ENCODE measurements at places on chromosomes 7 and 10. TPM values are rescaled to one million over a fixed set of nuclear protein-coding genes. Genes with fewer than 3 reads are reported as not detected.

GRCh38 chr10:60314069-60314940 is 75.4 kb downstream of the ANK3 start:
- DNase-seq: no peak

DNA sequence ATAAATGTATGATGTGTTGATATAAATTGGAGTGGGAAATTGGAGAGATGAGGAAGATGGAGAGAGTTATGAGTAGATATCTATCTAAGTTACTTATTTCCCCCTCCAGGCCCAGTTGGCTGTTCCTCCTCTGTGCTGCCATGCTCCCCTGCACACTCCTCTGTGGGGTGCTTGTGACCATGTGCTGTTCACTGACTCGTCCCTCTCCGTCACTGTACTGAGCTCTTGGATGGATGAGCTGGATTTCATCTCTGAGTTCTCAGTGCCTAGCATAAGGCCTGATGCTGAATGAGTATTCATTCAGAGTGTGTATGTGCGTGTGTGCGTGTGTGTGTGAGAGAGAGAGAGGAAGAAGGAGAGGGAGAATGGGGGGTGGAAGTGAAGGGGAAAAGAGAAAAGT is 14.5 kb downstream of the OR9A2 start:
- DNase-seq: no peak

The LSM8 gene
- total RNA-seq: 32.9 TPM

DNA sequence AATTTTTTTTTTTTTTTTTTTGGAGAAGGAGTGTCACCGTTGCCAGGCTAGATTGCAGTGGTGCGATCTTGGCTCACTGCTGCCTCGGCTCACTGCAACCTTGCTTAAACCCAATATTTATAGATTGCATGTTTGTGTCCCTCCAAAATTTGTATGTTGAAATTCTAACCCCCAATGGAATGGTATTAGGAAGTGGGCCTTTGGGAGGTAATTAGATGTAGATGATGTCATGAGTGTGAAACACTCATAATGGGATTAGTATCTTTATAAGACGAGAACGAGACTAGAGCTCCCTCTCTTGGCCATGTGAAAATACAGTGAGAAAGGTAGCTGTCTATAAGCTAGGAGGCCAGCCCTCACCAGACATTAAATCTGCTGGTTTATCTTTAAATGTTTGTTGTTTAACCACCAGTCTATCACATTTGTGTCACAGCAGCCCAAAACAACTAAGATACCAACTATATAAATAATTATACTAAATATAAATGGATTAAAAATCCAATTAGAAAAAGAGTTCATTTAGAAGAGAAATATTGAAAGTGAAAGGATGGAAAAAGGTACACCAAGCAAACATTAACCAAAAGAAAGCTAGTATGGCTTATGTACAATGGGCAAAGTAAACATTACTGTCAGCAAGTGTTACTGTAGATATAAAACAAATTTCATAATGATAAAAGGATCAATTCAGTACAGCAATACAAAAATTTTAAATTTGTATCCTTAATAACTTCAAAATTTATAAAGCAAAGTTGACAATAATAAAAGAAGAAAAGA is 9.3 kb downstream of the TCAF1 start:
- DNase-seq: no peak

GRCh38 chr7:102248081-102248455 is 38.6 kb upstream of the SH2B2 start:
- no peak for DNase-seq

The TCAF2 gene
- total RNA-seq: 3.9 TPM

The HNRNPF gene
- total RNA-seq: 136 TPM

GRCh38 chr10:26085549-26085948 is 131.0 kb upstream of the GAD2 start:
- DNase-seq: no peak

GRCh38 chr10:122422266-122422989 is 32.0 kb upstream of the ARMS2 start:
- no peak for DNase-seq

The FANK1 gene
- total RNA-seq: 2.7 TPM

DNA sequence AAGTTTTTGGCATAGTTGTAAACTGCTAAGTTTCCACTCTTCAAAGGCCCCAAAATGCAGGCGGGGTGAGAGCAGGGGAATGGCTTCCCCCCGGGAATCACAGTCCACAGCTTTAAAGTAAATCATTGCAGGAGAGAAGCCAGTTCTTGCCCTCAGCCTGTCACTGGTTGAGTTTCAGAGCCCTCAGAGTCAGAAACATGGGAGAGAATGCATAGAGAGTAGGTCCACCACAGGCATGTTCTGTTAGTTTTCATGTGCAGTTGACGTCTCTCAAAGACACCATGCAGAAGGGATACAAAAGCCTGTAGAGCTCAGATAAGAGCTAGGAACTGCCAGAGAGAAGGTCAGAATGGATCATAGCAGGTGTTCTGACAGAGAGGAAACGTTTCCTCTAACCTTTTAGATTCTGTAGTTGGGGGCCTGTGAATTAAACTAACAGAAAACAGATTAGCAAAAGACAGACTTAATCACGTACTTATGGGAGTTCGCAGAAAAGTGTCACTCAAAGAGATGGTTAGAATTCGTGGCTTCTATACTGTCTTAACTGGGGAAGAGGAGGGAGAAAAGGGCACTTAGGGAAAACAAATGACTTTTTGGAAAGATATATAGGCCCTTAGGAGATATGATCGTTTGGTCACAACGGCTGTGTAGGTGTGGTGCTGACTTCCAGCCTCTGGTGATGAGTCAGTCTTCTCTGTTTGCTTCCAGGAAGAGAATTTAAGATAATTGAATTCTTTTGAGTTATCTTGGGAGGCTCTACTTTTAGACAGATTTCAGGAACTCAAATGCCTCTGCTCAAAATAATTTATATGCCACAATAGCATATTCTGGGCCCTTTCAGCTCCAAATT is 48.0 kb upstream of the MSRB2 start:
- no peak for DNase-seq

The C10orf143 gene
- total RNA-seq: 1.5 TPM

DNA sequence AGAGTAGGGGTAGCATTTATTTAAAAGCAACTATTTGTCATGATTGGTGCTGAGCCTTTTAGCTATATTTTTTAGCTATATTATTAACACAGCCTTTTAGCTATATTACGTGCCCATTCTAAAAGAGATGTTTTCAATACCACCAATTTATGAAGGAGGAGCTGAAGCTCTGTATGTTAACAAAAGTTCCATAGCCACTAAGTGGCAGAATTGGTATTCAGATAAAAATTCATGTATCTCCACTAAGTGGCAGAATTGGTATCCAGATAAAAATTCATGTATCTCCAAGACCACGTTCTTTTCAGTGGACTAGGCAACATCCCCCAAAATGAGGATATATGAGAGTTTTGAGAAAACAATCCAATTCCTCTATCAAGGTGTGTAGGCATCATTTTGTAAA is 268.6 kb downstream of the HGF start:
- no peak for DNase-seq

The LRRC4 gene
- 2.4 TPM for total RNA-seq

Measured in tibial nerve (tissue), 4 donors.